ENCODE measurements at places on chromosomes 13 and 19.

DNA sequence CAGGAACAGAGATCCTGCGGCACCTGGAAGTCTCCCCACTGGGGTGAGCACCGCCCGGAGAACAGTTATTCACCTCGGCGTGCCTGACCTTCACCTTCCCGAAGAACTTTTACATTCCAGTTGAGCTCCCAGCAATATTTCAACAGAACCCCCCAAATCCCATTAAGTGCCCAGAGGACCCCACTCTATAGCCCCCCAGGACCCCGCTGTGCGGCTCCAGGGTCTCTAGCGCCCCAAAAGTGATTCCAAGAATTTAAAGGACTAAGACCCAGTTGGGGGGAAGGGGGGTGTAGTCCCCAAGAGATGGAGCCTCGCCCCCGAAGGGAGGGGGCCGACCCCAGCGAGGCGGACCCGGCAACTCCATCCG is 480 bp downstream of the GPR108 start:
- DNase-seq = no peak

GRCh38 chr19:23789246-23789645 is 30.6 kb upstream of the ZNF681 start:
- no peak for DNase-seq

GRCh38 chr13:29165216-29165615 is 345.1 kb downstream of the MTUS2 start:
- no peak for DNase-seq

DNA sequence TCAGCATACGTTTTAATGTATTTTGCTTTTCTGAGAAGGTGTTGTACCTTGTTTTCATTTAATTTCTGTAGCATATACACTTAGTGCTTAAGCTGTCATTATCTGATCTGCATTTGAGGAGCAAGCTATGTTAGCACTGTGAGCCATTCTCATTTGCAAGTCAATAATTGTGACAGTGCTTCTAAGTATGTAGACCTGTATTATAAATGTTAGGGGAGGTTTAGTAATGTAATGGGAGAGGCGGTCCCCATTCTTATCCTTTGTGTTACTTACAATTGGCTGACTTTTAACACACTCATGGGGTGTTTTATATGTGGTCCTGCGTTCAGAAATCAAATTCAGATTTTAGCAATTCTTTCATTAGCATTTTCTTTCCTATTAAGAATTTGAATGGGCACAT is 90.2 kb downstream of the GPC6 start:
- no peak for DNase-seq

DNA sequence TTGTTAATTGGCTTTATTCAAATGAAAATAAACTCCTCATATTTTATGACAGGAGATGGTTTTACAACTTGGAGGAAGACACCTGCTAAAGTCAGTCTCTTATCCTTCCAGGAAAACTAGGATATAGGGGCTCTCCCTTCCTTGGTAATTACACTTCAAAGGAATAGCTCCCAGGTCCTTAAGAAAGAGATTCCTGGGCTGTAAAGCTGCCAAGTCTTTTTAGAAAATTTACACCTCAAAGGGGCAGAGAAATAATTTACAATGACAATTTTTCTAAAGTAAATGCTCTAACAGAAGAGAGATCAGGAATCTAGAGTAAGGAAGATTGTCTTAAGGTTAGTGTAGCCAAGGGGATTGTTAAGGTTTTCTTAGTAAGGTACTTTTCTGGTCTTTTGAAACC is 1359.0 kb downstream of the OLFM4 start:
- no peak for DNase-seq

- no peak for DNase-seq
These were observed 1.9 kb downstream of the ZNF586 start for GRCh38 chr19:57771417-57771816.

GRCh38 chr19:13848798-13849676 is 27.9 kb upstream of the NANOS3 start:
- no peak for DNase-seq

DNA sequence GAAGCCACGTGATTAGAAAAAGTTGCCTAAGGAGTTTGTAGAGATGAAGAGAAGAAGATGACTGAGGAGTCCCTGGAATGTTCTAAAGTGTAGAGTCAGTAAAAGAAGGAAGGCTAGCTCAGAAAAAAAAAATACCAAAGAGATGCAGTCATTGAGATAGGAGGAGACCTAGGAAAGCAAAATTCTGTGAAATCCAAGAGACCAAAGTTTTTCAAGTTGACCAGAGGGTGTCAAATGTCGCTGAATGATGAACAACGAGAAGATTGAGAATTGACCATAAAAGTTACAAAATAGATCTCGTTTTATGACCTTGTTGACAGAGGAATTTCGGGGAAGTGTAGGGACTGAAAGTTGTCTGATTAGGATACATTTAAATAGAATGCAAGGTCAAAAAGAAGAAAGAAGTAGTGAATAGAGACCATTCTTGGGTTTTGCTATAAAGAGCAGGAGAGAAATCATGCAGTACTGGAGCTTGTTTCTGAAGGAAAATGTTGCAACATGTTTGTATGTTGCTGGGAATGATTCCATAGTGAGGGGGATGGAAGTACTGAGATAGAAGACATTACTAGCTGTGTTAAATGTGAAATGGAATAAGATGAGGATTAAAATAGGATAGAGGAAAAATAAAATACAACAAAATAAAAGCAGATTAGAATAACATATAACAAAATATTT is 30.2 kb upstream of the HTR2A start:
- DNase-seq = no peak

- DNase-seq = no peak
These were observed 15.4 kb upstream of the ESD start for GRCh38 chr13:46812301-46812797.

GRCh38 chr19:55467236-55468053 is 2.9 kb upstream of the C19orf85 start:
- DNase-seq = peak; percentile 48

DNA sequence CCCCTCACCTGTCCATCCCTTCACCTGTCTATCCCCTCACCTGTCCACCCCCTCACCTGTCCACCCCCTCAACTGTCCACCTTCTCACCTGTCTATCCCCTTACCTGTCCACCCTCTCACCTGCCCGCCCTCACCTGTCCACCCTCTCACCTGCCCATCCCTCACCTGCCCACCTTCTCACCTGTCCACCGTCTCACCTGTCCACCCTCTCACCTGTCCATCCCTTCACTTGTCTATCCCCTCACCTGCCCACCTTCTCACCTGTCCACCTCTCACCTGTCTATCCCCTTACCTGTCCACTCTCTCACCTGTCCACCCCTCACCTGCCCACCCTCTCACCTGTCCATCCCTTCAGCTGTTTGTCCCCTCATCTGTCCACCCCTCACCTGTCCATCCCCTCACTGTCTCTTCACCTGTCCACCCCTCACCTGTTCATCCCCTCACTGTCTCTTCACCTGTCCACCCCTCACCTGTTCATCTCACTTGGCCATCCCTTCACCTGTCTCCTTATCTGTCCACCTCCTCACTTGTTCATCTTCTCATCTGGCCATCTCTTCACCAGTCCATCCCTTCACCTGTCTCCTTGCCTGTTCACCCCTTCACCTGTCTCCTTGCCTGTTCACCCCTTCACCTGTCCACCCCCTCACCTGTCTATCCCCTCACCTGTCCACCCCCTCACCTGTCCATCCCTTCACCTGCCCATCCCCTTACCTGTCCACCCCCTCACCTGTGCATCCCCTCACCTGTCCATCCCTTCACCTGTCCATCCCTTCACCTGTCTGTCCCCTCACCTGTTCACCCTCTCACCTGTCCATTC is 12.7 kb upstream of the KANK2 start:
- DNase-seq = no peak

DNA sequence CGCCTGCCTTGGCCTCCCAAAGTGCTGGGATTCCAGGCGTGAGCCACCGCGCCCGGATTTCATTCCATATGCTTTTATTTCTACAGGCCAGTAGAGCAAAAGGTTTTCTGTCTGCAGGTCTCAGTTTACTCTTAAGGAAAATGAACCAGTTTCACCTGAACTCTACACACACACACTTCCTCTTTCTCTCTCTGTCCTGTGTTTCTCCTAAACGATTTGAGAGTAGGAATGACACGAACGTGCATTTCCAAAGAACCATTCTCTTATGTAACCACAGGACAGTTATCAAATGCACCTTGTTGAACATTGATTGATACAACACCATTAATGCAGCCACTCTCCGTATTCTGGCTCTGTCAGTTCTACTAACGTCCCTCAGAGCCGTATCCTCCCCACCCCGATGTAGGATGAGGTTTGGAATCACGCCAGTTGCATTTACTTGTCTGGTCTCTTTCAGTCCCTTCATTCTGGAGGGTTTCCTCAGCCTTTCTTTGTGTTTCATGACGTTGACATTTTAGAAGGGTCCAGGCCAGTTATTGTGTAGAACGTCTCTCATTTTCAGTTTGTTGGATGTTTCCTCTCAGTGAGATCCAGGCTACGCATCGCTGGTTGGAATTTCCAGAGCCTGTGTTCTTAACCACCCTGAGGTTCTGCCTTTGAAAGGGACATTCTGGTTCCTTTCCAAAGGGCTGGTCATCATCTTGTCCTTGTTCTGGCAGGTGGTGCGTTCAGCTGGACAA is 36.0 kb downstream of the BICRA start:
- no peak for DNase-seq

DNA sequence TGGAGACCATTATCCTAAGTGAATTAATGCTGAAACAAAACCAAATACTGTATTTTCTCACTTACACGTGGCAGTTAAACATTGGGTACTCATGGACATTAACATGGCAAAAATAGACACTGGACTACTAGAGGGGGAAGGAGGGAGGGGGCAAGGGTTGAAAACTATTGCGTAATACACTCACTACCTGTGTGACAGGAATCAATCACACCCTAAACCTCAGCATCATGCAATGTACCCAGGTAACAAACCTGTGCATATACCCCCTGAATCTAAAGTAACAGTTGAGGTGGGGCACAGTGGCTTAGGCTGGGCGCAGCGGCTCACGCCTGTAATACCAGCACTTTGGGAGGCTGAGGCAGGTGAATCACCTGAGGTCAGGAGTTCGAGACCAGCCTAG is 207.0 kb downstream of the TDRD3 start:
- no peak for DNase-seq
